Activated CD4-positive, alpha-beta T cell treated with anti-CD3 and anti-CD28 coated beads, Interleukin-2, amount 10 ng/mL, durations not matched to agents 7 days and 5 days (primary cell): ENCODE measurements at places on chromosomes 7 and 10. TPM values are rescaled to one million over a fixed set of nuclear protein-coding genes. Genes with fewer than 3 reads are reported as not detected.

DNA sequence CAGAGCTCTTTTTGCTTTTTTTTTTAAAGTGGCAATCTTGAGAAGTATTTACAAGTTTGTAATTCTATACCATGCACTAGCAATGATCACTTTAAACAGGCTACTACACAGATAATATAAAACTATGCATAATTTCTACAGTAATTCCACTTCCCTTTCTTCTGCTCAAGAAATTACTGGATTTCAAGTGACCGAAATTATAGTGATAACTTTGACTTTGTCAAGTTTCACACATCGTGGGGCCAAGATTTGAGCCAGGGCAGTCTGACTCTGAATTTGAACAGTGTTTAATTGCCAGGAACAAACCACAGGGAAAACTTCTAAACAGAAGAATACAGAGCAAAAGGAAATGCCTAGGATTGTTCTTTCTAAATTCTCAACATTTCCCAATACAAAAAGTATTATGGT, 288.3 kb upstream of the MKLN1 start:
- no peak for DNase-seq

TAS2R4 gene
- 1.3 TPM for total RNA-seq

- no peak for DNase-seq
Observed at GRCh38 chr10:71799112-71799511, 25.8 kb upstream of the VSIR start.

MMP21 gene
- total RNA-seq, result 0.10 TPM

DNA sequence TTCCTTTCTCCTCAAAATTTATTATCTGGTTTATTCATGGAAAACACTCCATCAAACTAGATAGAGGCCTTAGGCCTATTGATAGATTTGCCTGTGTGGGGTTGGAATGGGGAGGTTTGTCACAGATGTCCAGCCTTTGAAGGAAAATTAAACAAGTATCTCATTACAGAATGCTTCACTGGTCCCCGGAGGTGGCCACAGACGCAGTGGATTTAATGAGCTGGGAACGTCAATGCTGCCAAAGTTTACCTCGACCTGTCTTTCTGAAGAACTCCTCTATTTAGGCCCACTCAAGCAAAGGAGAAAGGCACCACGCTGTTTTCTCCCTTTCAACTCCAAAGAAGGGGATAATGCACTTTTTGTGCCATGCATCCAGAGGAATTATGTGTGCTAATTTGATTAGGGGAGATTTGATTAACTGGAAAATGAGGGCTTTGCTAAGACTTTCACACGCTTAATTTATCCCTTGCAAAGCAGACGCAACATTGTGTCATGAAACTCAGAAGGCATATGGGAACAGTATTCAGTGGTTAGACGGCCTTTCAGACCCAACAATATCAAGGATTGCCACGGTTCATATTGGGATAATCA, 558.8 kb upstream of the GALNT17 start:
- no peak for DNase-seq

AQP1 gene
- total RNA-seq, result 0.12 TPM

DNA sequence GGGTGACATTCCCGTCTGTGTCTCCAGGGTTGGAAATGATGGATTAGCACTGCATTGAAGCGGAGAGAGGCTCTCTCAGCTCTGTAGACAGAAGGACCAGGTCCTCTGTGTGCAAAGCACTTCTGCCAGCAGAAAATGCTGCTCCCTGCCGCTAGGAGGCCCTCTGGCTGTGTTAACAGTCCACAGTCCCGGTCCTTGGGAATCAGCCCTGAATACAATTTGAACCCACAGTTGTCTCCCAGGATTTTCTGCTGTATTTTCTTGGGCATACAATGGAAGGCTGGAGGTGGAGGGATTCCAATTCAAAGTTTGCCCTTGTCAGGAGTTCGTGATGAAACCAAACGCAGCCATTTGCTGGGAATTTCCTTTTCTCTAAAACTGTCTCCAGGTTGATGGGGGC, 205.2 kb downstream of the GLRX3 start:
- DNase-seq, result peak; percentile 15

FAS gene
- 62.3 TPM for total RNA-seq

DEPP1 gene
- total RNA-seq, result 0.22 TPM

GRCh38 chr10:11684717-11685645, 57.2 kb upstream of the ECHDC3 start:
- DNase-seq, result peak; percentile 77

TMEM196 gene
- not detected for total RNA-seq

FGFBP3 gene
- total RNA-seq, result 1.4 TPM

IL6 gene
- 0.67 TPM for total RNA-seq

OR9A2 gene
- total RNA-seq, result not detected

- no peak for DNase-seq
Observed at GRCh38 chr7:155203059-155203881, 94.4 kb upstream of the INSIG1 start.

- no peak for DNase-seq
Observed at GRCh38 chr7:41955893-41956675, 253.2 kb upstream of the INHBA start.

DNA sequence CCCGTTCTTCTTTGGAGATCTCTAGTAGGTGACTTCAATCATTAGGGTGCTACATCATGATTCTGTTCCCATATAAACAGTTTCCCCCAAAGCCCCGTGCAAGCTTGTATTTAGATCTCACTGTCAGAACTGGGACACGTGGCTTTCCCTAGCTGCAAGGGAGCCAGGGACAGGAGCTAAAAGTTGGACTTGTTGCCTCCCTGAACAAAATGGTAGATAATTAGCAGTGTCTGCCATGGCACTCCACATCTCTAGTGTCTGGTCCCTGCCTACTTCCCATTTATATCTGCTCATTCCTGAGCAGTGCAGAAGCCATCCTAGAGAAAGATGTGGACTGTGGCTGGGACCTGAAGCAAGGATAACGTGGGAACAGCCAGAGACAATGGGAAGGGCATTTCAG, 76.6 kb upstream of the FGFR2 start:
- no peak for DNase-seq

CTAGE4 gene
- total RNA-seq, result 1.4 TPM

GRCh38 chr10:118745056-118745455, 9.7 kb downstream of the CACUL1 start:
- no peak for DNase-seq

ASAH2 gene
- 1.9 TPM for total RNA-seq

DNA sequence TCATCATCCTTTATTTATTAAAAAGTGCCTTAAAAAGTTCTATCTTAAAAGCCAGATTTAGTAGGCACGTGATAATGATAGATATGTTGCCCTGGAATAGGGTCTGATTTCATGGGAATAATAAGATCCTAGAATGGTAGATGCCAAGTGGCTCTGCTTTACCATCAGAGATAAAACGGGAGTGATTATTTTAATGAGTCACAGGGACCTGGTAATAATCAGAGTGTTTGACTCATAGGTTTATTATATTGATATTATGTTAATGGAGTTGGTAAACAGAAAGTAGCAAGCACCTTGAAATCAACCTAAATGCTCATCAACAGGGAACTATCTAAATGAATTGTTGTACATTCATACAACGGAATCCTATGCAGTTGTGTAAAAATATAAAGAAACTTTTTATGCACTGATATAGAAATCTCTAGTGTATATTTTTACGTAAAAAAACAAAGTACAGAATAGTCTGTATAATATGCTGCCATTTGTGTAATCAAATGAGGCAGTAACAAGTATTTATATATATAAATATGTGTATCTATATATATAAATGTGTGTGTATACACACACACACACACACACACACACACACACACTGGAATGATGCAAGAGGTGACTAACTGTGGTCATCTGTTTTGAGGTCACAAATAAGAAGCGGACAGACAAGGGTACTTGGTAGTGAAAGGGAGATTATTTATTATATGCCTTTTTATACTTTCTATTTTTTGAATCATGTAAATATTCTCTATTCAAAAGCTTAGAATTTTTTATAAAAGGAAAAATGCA, 78.6 kb upstream of the DYNC1I1 start:
- DNase-seq, result no peak

GRCh38 chr7:158446706-158447105, 140.9 kb downstream of the PTPRN2 start:
- no peak for DNase-seq

AP1S1 gene
- total RNA-seq, result 37.9 TPM

- DNase-seq, result no peak
Observed at GRCh38 chr10:125094806-125095205, 65.6 kb downstream of the CTBP2 start.

DNA sequence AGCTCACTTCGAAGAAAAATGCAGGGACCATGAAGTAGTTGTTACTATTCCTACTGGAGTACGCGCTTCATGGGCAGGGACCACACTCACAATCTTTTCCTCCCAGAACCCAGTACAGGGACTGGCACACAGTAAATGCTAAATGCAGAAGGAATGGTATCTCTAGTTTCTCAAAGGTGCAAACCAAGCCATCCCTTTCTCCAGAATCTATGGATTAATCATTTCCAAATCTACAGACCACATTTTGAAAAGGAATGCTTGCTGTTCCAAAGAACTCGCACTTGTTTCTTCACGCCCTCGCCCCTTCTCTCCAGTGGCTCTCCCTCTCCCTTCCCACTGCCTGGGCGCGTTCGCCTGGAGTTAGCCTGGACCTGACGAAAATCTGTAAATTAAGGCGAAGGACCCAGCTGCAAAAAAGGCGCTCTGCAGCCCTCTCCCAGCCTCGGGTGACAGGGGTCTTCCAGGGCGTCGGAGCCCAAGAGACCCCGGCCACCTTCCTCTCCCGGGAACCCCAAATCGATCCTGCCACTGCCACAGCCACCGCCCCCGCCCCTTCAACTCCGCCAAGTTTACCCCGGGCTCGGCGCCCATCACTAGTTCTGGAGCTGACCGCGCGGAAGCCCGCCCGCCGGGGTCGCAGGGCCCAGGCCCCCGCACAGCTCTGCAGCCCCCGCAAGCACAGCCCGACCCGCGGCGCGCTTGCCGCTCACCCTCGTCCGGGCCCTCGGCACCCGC, 527 bp downstream of the PDIA4 start:
- no peak for DNase-seq

CYP2C9 gene
- not detected for total RNA-seq
